ENCODE measurements at places on chromosomes 1 and 21.

- no peak for DNase-seq
Measured at GRCh38 chr1:11391886-11392285, 87.1 kb upstream of the DISP3 start.

- DNase-seq, result no peak
Measured at GRCh38 chr1:67719329-67720196, 34.6 kb downstream of the GADD45A start.

DNA sequence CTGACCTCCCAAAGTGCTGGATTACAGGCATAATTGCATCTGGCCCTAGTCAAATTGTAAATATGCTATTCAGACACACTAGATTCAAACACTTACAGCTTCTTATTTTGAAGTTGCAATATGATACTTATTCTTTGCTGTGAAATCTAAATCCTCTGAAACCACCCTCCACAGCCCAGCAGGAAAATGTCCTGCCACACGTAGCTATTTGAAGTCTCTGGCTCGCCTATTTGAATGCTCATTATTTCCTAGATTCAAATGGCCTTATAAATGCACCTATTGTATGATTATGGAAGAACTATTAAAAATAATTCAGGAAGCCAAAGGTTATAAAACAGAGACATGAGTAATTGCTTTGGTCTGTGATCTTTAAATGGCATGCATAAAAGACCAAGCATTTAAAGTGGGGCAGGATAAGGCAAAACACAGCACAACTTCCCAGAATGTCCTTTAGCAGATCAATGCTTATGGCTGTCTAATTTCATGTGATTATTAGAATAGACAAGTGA, 26.6 kb upstream of the FBXO28 start:
- DNase-seq, result no peak

DNA sequence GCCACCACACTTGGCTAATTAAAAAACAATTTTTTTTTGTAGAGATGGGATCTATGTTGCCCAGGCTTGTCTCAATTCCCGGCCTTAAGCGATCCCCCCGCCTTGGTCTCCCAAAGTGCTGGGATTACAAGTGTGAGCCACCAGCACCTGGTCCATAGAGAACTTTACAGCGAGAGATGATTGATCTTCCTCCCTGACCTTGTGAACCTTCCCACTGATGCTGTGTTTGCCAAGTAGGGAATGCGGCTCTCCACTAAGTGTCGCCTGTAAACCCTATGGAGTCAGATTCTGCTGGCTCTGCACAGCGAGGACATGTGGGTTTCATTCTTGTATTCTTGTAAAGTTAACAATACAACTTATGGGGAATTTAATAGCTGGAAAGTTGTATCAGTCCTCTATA, 81.3 kb upstream of the LYST start:
- no peak for DNase-seq

DNA sequence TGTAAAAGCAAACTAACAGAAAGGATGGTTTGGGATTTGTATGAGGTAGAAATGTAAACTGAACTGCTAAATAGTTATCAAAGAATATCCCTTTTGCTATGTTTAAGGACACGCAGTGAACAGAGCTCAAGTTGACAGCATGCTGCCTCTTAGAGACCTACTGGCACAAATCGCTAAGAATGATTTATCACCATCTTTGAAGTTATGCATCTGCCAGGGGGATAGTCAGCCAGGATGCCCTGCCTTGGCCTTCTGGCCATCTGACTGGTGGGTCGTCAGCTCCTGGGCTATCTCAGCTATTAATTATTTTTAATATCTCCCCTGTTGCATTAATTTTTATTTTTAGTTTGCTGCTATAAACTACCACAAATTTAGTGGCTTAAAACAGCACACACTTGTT, 334.8 kb upstream of the KAZN start:
- DNase-seq, result no peak

- DNase-seq, result no peak
Measured at GRCh38 chr21:15061279-15061678, 3.5 kb downstream of the NRIP1 start.

- peak; percentile 23 for DNase-seq
Measured at GRCh38 chr1:231933711-231934626, 307.4 kb downstream of the DISC1 start.

DNA sequence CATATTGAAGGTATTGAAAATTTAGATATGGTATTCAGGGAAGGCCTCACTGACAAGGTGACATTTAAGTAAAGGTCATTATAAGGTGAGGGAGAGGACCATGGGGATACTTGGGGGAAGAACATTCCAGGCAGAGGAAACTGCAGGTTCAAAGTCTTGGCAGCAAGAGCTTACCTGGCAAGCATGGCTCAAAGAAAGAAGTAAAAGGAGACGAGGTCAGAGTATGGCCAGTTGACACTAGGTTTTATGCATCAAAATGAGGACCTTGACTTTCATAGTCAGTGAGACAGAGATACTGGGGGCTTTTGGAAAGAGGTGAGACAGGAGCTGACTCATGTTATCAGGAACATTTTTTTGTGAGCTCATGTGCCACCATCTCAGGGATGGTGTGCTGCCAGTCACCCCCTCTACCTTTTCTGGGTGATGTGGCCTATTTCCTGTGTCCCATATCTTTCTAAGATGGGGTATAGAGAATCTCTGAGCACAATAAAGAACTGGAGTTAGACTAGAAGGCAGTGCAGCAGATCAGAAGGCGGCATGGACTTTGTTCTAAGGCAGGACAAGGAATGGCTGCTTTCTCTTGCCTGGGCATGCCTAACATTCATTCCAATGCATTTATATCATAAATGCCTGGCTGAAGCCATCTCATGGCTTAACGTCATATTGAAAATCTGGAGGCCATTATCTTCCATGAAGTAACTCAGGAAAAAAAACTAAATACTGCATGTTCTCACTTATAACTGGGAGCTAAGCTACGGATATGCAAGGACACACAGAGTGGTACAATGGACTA, 406.7 kb downstream of the NTNG1 start:
- DNase-seq, result no peak

DNA sequence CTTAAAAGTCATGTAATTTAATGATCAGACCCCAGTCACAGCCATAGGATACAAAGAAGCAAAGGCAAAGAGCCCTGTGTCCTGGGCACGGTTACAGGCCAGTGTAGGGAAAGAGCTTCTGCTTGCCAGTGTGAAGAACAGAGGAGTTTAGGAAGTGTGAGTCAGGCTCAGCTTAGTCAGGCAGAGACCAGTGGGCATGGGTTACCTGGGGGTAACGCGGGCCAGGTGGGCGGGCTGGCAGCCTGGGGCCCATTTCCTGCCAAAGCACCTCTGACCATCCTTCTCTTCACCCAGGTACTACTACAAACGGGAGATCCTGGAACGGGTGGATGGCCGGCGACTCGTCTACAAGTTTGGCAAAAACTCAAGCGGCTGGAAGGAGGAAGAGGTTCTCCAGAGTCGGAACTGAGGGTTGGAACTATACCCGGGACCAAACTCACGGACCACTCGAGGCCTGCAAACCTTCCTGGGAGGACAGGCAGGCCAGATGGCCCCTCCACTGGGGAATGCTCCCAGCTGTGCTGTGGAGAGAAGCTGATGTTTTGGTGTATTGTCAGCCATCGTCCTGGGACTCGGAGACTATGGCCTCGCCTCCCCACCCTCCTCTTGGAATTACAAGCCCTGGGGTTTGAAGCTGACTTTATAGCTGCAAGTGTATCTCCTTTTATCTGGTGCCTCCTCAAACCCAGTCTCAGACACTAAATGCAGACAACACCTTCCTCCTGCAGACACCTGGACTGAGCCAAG, 4.7 kb downstream of the ELF3 start:
- DNase-seq, result peak; percentile 31

DNA sequence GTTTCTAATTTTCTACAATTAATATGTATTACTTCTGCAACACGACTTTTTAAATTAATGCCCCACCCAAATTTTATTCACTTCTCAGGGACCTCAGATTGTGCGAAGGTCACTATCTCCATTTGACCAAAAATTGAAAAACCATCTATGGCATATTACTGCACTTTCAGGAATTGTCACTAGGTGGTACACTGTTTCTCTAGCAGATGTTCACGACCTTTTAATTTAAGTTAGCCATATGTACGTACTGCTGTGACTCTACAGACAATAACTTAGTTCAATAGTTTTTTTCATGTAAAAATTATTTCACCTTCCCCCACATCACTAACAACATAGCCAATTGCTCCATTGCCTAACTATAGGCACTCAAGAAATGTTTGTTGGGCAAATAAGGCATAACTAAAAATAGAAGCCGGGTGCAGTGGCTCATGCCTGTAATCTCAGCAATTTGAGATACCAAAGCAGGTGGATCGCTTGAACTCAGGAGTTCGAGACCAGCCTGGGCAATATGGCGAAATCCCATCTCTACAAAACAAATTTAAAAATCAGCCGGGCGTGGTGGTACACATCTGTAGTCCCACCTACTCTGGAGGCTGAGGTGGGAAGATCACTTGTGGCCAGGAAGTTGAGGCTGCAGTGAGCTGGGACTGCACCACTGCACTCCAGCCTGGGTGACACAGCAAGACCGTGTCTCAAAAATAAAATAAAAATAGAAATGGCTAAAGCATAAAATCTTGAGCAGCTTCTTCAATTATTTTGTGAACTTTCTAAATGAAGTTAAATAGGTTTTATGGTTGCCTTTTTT, 75.7 kb upstream of the PKN2 start:
- no peak for DNase-seq

DNA sequence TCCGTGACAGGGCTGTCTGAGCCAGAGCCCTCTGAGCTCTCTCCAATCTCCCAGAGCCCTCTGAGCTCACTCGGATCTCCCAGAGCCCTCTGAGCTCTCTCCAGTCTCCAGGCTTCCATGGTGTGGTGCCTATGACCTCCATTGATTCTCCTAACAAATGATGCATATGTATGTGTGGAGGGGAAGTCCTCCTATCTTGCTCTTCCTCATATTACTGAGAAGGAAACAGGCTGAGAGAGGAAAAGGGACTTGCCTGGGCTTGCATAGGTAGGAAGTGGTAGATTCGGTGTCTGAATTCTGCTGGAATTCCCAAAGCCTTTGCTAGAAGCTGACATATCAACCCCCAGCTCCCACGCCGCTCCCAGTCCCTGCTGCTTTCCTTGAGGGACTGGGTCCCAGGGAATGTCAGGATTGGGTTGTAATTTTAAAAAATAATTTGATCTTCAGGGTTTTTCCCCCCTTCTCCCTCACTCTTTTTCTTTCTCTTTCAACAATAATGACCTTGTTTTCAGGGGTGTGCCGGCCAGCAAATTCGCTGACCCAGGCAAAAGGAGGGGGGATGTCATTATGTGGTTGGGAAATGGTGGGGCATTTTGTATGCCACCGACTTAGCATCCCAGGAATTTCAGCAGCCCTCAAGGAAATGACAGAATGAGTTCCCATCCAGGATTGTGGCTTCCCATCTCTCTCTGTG, 42.3 kb upstream of the RUNX3 start:
- no peak for DNase-seq

Measured in left colon (tissue), 2 donors.